ENCODE measurements at places on chromosomes 1 and 21. TPM values are rescaled to one million over a fixed set of nuclear protein-coding genes. Genes with fewer than 3 reads are reported as not detected.

DNA sequence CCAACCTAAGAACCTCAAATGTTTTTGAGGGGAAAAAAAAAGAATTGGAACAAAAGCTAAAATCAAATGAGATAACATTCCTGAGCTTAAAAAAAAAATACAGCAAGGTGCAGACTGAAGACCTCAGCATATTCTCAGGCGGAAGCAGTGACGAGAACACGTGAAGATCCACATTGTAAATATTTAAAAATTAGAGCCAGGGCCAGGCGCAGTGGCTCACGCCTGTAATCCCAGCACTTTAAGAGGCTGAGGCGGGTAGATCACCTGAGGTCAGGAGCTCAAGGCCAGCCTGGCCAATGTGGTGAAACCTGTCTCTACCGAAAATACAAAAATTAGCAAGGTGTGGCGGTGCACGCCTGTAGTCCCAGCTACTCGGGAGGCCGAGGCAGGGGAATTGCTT, 15.7 kb downstream of the TFB2M start:
- no peak for DNase-seq

DNA sequence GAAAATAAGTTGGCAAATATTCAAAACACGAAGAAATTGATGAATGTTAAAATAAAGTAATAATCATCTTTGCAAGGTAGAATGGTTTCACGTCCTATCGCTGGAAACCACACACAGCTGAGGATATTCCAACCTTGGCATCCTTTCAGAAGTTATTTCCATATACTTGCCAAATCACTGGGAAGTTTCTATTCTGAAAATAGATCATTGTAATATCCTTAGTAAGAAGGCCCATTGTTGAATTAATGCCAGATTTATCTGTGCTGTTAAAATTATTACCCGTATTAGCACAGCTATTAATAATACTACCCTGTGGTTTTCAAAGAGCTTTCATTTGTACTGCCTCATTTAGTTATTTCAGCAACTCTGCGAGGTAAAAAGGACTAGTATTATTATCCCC, 81.1 kb downstream of the OLFM3 start:
- no peak for DNase-seq

- DNase-seq = no peak
Measured at GRCh38 chr1:172642970-172643369, 15.9 kb upstream of the FASLG start.

GRCh38 chr1:243413431-243414151, 157.8 kb downstream of the SDCCAG8 start:
- no peak for DNase-seq

GRCh38 chr1:115092175-115092574, 2.9 kb upstream of the TSPAN2 start:
- DNase-seq = no peak

MYOC gene
- 0.36 TPM for total RNA-seq

DNA sequence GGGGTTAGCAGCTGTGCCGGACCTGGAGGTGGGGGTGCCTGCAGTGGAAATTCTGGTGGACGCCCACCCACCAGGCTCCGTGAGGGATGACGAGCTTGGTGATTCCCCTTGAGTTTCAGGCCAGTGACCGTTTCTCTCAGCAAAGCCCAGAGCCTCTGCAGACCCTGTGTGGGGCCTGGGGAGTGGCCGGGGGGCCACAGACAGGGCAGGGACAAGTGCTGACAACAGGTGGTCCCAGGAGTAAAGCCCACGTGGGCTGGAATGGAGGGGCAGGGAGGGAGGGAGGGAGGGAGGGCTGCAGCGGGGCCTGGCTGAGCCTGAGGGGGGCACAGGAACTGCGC, 52.8 kb downstream of the COL18A1 start:
- DNase-seq = no peak

GRCh38 chr1:233654658-233655280, 40.9 kb downstream of the KCNK1 start:
- peak; percentile 8 for DNase-seq

DNA sequence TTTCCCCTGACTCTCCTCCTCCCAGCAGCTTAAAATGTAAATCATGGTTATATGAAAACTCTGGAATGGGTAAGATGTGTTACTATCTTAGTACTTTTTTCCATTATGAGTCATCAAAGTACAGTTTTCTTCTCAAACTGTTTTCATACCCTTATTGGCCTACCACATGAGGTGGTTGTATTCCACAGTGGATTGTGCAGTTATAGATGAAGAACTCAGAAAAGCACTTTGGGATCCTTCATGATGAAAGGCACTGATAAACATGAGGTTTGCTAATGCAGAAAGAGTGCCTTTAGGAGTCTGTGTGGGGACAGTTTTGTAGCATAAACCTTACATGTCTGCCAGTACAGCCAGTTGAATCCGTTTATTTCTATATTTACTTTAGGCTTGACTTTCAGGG, 32.0 kb upstream of the MYOCOS start:
- DNase-seq = peak; percentile 39

DNA sequence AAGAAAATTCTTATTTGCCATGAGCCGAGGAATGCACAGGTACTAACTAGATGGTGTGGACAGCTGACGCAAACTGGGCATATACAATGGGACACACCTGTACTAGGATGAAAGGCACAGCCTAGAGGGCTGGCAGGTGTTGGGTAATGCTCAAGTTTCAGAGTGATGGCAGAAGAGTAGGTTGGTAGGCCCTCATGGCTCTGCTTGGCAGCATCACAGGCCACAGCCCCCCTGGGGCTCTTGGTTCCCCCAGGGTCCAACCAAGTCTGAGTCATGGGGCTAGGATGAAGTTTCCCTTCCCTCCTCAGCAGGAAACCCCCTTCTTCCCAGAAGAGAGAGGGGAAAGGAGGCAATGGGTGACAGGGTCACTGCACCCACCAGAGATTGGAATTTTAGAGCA, 35.2 kb downstream of the SPEN start:
- DNase-seq = no peak

L1TD1 gene
- under 0.01 TPM for total RNA-seq

DNA sequence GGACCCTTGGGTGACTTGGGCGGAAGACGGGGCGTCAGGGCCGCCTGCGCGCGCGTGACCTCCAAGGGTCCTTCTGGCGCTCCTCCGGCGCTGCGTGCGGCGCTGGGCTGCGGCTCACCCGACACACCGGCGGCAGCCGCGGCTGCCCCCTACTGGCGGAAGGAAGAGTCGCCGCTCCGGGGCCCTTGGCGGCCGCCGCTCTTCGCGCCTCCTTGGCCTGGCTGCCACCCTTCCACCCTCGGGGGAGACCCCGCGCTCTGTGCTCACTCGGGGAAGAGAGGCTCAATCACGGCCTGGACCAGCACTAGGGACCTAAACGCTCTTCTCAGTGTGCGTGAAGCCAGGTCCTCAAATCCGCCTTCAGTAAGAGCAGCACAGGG, 89.7 kb downstream of the DMRTA2 start:
- peak; percentile 2 for DNase-seq

DDR2 gene
- total RNA-seq = 379 TPM

Data from fibroblast of the aortic adventitia (primary cell).